ENCODE measurements at places on chromosomes 2 and 18. TPM values are rescaled to one million over a fixed set of nuclear protein-coding genes. Genes with fewer than 3 reads are reported as not detected.

GRCh38 chr18:31301201-31301655, 16.7 kb upstream of the DSG1 start:
- no peak for DNase-seq

- DNase-seq = peak; percentile 50
Measured at GRCh38 chr2:71780162-71780561, 326.8 kb downstream of the DYSF start.

- no peak for DNase-seq
Measured at GRCh38 chr2:69545477-69545932, 98.0 kb downstream of the AAK1 start.

DNA sequence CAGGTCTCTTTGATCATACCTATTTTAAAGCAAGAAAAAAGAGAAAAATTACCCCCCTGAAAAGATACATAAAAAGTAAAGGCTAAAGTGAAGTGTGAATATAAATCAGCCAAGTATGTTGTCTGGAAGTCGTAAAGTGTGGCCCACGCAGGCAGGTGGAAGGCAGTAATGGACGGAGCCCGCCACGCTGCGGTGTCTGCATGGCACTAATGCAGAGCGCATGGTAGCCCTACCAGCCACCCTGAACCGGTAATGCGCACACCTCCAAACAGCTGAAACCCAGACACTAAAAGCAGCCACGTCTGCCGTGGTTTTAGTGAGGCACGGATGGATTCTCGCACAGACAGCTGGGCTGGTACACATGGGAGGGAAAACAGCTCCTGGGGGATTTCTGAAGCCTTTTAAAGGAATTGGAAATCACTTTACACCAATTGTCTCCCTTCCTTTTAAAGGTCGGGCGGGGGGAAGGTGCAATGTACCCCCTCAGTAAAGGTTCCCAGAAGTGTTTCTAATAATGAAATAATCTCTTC, 615.2 kb downstream of the CNTNAP5 start:
- no peak for DNase-seq

Gene AQP12A
- not detected for total RNA-seq
